ENCODE measurements at places on chromosomes 3 and 15.

DNA sequence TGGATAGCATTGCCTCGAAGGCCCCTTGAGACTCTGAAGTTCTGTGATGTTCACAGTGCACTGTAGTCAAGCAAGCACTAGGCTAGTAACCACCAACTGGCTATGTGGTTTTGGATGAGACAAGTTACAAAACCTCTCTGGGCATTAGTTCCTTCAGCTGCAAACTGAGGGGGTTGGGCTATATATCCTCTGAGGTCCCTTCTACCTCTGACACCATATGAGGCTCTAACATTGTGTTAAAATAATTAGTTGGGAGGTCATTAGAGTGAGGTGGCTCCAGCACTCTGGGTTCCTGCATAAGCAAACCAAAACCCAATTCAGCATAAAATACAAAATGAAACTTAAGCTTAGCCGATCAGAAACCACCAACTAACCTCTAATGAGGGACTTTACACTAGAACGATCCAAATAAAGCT, 209.5 kb upstream of the LRRN1 start:
- DNase-seq, result no peak

DNA sequence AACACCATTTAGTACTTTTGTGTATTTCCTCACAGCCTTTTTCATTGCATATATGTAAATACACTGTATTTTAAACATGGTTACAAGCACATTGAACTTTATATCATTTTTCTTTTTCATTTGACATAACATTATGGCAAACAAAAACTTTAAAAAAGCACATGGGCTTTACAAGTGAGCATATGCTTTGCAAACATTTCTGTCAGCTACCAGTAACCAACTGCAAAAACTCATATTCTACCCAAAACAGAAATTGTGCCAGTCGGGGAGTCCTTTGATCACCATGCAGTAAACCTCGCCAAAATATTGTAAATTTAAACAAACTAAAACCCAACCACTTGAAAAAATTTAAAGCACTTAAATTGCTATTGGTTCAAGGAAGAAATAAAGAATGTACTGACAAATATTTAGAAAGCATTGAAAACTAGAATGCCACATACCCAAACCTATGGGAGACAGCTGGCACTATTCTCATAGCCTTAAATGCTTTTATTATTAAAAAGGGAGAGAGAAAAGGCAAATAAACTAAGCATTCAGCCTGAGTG, 24.4 kb downstream of the ZNF710 start:
- no peak for DNase-seq

- no peak for DNase-seq
These were observed 238.0 kb downstream of the SHOX2 start for GRCh38 chr3:157868196-157868595.

- DNase-seq, result no peak
These were observed 268.4 kb upstream of the NSMCE3 start for GRCh38 chr15:29538044-29538443.

DNA sequence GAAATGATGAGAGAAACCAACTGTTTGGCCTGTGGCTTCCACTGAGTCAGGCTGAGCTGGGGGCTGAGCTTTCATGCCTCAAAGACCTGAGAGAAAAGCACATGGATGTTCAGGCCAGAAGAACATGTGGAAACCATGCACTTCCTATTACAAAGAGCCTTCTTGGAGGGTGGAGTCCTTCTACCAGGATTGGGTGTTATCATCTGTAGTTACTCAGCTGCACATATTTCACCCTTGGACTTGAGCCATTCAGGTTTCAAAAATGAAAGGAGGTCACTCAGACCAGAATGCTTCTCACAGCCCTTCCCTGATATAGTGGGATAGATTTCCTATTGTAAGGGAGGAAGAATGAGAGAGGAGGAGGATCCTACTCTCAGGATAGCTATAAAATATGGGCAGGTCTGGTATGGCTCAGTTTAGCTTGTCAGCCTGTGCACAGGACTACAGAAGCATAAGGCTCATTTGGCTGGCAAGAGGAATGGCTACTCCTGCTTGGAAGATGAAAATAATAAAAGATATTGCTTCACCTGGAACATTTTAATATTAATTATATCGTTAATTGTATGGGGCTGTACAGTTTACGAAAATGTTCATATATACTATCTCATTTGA, 173.6 kb upstream of the TMC3 start:
- no peak for DNase-seq

DNA sequence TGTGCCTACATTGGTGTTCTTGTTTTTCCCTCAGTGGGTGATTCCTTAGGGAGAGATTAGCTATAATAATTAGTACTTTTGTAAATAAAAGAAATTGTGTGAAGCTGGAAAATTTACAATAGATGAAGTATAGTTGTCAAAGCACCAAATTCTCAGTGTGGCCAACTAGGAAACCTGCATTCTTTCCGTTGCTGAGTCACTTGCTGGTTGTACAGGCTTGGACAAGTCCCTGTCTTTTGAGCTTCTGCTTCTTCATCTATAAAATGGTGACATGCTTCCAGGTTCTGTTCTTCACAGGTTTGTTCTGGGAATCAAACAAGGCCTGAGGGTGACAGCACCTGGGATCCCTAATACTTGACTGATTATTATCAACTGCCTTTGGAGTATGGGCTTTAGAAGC, 184.1 kb upstream of the HES1 start:
- DNase-seq, result no peak

GRCh38 chr3:146464005-146464595, 5.3 kb downstream of the PLSCR2 start:
- DNase-seq, result no peak

DNA sequence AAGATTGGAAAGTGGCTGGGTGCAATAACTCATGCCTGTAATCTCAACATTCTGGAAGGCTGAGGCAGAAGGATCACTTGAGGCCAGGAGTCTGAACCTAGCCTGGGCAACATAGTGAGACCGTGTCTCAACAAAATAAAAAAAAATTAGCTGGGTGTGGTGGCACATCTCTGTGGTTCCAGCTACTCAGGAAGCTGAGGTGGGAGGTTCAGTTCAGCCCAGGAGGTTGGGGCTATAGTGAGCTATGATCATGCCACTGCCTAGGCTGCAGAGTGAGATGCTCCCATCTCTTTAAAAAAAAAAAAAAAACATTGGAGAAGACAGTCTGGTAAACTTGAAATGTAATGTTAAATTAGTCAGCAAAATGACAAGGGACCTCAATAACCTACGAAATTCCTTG, 57.9 kb downstream of the STAG1 start:
- no peak for DNase-seq

- no peak for DNase-seq
These were observed 23.8 kb upstream of the SH3BP5 start for GRCh38 chr3:15356176-15356575.

GRCh38 chr3:151538456-151539393, 77.9 kb upstream of the IGSF10 start:
- DNase-seq, result no peak

GRCh38 chr3:124282751-124283651, 291.1 kb upstream of the ROPN1 start:
- DNase-seq, result no peak

DNA sequence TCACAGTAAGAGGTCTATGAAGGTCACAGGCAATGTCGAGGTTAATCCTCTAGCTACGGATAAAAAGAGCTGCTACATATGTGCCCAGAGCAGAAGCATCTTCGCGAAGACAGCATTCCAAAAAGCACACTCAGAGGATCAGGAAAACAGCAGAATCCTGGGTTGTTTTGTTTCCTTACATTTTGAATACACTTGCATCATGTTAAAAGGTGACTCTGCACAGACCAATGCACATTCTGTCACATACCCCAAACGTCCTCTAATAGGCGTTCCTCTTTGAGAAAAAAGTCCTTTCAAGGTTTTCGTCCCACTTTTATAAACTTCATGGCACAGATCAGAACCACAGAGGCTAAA, 52.7 kb downstream of the VGLL4 start:
- no peak for DNase-seq

GRCh38 chr15:50767332-50767861, 1.9 kb upstream of the SPPL2A start:
- DNase-seq, result no peak

DNA sequence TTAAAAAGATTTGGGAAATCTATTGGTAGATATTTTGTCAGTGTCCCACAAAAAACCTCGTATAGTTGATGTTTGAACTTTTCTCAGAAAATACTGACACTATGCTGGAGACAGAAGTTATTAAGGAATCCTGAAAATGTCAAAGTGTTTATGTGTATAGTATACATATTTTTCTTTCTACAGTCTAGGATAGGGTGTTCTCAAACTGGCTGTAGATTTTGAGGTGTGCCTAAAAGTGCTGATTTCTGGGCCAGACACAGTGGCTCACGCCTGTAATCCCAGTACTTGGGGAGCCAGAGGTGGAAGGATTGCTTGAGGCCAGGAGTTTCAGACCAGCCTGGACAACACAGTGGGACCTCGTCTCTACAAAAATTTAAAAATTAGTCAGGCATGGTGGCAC, 322.0 kb downstream of the NLGN1 start:
- no peak for DNase-seq

DNA sequence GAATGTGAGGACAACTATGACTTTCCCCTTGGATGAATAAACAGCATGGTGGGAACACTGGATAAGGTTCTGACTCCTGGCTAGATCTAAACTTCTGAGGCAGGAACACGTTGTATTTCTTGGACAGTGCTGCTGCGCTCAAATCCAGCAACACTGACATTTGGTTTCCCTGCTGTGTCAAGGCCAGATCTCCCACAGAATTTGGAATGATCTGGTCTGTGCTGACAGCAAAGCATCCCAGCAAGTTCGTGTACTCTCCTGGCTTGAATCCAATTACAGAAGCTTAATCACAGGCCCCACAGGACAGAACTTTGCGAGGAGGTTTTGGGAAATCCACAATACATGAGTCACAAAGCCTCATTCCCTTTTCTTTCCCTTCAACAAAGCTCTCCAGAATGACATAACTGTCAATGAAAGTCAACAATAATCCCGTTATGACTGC, 92.5 kb downstream of the ADAMTS9 start:
- peak; percentile 66 for DNase-seq

DNA sequence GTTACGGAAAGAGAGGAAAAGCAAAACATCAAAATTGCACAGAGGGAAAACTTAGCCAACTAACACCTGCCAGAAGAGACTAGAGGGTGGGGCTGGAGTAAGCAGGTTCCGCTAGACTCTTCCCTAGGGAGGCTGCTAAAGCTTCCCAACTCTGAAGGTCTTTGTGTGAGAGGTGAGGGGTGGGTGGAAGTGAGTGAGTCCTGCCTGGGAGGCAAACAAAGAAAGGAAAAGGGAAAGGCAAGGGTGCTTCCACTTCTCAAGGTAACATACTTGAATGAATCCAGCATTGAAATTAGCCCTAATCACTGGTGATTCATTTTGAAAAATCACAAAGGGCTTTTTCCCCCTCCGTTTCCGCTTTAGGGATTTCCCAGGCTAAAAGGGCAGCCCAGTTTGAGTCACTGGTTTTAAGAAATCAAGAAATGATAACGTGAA, 220.5 kb upstream of the ADAMTS9 start:
- DNase-seq, result peak; percentile 52

- DNase-seq, result no peak
These were observed 1.1 kb upstream of the GK5 start for GRCh38 chr3:142226474-142226873.

- DNase-seq, result no peak
These were observed 8.3 kb upstream of the CPNE9 start for GRCh38 chr3:9695345-9695744.

- no peak for DNase-seq
These were observed 17.7 kb downstream of the SEC62 start for GRCh38 chr3:169984292-169984691.

GRCh38 chr3:182978387-182978786, 2.0 kb downstream of the DCUN1D1 start:
- DNase-seq, result no peak

- peak; percentile 39 for DNase-seq
These were observed 41.5 kb downstream of the DLG1 start for GRCh38 chr3:197256836-197257444.

GRCh38 chr15:61828008-61828407, 232.2 kb downstream of the VPS13C start:
- DNase-seq, result no peak

DNA sequence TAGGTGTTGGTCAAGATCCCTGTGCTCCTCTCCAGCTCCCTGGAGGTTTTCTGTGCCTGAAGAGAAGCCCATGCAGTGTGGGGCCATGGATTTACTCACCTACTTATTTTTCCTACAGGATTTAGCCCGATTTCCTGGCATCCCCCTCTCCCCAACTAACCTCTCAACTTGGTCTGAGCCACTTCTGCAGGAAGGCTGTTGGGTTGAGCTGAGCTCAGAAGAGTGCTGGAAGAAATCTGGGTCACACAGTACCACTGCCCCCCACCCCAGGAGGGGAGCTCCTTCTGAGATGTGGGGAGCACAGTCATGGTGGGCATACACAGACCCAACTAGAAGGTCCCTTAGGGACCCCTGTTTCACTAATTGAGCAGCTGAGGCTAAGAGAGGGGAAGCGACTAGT, 34.4 kb upstream of the SLCO2A1 start:
- no peak for DNase-seq
